ENCODE measurements at places on chromosomes 3 and 15.

DNA sequence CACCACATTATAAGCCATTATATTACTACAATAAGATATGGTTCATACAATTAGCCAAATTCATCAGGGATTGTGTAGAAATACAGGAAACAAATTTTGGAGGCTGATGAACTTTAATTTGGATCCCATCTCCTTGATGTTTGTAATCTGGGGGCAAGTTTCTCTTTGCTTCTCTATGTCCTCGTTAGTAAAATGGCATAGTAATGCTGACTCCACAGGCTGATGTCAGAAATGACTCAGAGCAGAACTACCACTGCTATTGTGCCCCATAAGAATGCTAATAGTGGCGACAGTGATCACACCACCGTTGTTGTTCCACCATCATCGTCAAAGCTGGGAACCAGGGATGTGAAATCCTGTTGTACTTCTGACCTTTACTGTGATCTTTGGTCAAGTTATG, 722.3 kb upstream of the LMCD1 start:
- DNase-seq: no peak

- DNase-seq: no peak
Observed at GRCh38 chr3:116432795-116433194, 12.5 kb downstream of the LSAMP start.

- no peak for DNase-seq
Observed at GRCh38 chr15:52546031-52546751, 17.5 kb upstream of the MYO5A start.

GRCh38 chr15:41992803-41993190, 20.4 kb upstream of the EHD4 start:
- DNase-seq: no peak
